ENCODE measurements at places on chromosomes 12 and 14.

- no peak for DNase-seq
Observed at GRCh38 chr14:50823051-50823761, 7.8 kb downstream of the NIN start.

GRCh38 chr14:105138021-105138541 is 30.5 kb downstream of the JAG2 start:
- no peak for DNase-seq

DNA sequence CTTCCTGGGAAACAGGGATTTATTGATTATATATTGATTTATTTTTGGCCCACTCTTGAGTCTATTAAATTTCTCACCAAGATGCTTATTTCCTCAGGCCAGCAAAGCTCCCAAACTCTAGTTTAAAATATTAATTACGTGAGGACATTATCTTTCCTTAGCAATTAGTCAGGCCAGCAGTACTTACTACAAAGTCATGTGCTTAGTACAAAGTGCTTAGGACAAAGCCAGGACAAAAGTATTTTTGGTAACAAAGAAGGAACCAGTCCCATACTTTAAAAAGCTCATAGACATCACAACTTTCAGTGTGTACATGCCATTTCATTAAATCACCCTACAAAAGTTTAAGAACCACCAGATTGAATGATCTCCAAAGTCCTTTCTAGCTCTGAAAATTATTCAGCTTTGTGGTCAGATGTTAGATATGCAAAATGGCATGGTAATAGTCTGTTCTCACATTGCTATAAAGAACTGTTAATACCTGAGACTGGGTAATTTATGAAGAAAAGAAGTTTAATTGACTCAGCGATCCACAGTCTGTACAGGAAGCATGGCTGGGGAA is 94.7 kb upstream of the PWP1 start:
- no peak for DNase-seq

GRCh38 chr12:76101739-76102385 is 17.4 kb upstream of the NAP1L1 start:
- DNase-seq = no peak

GRCh38 chr12:4486049-4486699 is 40.6 kb upstream of the FGF6 start:
- DNase-seq = no peak

- DNase-seq = no peak
Observed at GRCh38 chr14:94761348-94761996, 8.4 kb downstream of the GSC start.

- no peak for DNase-seq
Observed at GRCh38 chr12:27467641-27468040, 21.1 kb downstream of the SMCO2 start.

GRCh38 chr12:94670898-94671297 is 20.5 kb upstream of the TMCC3 start:
- DNase-seq = no peak

DNA sequence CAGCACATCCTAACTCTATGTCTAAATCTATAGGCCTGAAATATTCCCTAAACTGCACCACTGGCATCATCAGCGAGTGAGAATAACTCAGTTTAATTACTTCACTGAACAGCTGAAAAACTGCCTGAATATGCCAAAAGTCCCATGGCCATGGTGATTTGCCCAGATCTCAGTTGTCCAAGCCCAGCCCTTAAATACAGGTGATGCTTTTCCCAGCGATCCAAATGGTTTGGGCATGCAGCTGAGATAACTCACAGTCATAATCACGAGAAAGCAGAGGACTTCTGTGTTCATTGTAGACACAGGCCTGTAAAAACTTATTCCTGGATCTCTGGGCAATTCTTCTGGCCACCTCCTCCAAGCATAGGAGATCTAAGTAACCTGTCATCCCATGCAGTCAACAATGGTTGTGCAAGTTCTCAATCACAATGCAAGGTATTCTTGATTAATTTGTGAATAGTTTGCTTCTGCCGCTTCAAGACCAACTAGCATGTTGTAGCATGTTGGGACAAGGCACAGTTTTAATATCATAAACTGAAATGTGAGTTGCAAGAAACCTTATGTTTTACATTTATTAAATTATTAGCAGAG is 40.5 kb downstream of the DUSP6 start:
- no peak for DNase-seq

DNA sequence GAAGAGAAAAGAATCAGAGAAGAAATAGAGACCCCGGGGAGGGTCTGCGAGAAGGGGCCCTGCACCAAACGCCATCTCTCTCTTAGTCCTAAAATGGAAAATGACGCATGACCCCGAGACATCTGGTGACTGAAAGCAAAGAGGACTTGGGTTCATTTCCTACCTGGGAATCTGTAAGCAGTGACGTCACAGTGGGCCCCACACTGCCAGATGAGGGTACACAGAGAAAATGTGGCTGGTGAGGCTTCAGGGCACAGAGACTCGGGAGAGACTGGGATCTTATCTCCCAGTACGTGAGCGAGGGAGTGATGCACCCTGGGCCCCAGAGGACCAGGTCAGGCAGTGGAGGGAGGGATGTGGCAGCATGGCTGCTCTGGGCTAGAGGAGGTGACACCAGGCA is 288.1 kb upstream of the SFSWAP start:
- no peak for DNase-seq

GRCh38 chr12:49703647-49704137 is 3.5 kb downstream of the FMNL3 start:
- DNase-seq = no peak

DNA sequence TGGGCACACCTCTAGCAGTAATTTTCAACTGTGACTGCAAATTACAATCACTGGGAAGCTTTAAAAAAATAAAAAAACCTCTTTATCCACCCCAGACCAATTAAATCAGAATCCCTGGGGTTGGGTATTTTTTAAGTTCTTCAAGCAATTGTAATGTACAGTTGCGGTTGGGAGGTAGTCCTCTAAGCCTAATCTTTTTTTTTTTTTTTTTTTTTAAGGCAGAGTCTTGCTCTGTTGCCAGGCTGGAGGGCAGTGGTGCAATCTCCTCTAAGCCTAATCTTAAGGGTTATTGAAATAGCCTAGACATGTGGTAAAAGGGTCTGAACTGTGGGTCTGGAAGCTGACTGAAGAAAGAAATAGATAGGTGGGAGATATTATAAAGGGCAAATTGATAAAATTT is 230.5 kb downstream of the AKAP6 start:
- no peak for DNase-seq

DNA sequence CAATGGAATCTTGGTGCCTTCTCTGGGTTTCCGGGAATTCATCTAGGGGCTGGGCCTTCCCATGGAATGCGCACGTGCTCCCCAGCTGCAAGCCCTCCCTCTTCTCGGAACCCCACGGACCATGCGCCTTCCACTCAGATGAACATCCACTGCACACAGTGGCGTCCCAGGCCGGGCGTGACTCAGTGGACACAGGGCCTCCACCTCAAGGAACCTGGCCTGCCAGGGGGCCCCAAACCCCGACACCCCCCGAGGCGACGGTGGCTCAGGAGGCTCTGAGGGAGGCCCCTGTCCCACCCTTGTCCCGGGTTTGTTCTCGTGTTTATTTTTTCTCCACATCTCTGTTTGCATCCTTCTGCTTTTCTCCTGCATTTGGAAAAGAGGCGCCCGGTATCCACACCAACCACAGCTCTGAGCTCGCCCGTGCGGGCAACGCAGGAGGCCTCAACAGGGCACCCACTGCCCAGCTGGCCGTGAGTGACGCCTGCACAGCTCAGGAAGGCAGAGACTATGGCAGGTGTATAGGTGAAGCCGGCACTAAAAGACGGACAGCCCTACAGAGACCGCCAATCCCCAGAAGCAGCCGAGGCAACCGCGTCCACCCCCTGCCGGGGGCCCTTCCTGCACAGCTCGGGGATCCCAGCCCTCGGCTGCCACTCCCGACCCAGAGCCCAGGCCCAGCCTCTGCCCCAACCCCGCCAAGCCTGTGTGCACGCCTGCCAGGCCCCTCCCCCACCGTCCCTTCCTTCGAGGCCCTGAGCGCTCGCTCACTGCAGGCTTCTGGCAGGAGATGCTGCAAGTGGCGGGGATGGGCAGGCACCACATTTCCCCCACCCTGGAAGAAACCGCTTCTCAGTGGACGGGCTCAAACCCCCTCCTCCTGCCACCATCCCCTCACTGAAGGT is 23.8 kb upstream of the GALNT9 start:
- no peak for DNase-seq

DNA sequence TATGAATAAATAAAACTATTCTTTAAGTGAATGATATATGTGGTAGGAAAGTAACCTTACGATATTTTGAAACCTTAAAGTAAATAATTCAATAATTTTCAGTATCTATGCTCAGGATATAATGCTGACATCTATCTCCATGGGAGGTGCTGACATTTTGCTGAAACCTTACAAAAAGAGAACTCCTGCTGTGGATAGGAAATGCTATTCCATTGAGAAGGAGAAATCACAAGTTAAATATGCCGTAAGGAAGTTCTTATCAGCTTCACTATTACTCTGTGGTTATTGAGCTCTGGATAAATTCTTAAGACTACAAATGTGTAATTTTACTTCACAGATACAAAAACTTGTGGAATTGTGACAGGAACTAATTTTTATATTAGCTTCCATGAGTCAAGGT is 722.1 kb downstream of the TMTC2 start:
- DNase-seq = no peak

DNA sequence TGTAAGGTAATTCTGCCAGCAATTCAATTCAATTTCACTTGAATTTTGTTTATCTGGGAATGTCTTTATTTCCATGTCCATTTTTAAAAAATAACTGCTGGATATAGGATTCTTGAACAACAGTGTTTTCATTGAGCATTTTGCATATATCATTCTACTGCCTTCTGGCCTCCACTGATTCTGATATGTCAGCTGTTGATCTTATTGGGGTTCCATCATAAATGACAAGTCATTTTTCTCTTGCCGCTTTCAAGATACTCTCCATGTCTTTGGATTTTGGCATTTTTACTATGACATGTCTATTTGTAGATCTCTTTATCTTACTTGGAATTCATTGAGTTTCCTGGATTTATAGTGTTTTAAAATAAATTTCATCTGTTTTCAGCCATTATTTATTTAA is 180.5 kb upstream of the LMNTD1 start:
- DNase-seq = no peak

DNA sequence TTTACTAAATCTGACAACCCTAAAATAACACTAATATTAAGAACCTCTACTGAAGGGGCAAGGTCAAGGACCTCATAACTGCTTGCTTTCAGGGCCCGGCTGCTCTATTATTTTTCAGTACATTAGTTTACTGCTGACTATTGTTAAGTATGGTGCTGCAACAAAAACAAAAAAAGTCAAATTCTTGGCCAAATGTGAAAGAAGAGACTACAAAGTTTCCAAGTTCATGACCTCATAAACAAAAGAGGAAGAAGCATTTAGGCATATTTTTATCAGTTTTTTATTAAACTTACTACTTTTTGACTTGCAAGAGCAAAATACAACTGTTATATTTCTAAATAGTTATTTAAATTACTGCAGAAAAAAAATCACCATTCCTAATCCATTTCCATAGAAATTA is 109.8 kb upstream of the GPHB5 start:
- no peak for DNase-seq

DNA sequence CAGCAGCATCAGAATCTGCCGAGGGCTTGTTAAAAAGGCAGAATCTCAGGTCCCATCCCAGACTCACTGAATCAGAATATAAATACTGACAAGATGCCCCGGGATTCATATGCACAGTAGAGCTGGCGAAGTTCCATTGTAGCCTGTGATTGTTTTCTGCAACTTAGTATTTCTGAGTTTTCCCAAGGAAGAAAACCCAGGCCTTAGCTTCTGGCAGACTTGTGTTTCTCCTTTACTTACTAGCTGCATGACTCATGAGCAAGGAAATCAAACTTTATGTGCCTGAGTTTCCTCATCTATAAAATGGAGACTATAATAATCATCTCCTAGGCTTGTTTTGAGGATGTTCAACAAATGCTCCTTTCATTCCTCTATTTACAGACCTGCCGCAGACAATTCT is 278.5 kb upstream of the PLEKHG7 start:
- DNase-seq = no peak

- DNase-seq = no peak
Observed at GRCh38 chr14:62759796-62760195, 285.5 kb downstream of the KCNH5 start.

GRCh38 chr12:119649202-119649808 is 18.6 kb upstream of the PRKAB1 start:
- no peak for DNase-seq

DNA sequence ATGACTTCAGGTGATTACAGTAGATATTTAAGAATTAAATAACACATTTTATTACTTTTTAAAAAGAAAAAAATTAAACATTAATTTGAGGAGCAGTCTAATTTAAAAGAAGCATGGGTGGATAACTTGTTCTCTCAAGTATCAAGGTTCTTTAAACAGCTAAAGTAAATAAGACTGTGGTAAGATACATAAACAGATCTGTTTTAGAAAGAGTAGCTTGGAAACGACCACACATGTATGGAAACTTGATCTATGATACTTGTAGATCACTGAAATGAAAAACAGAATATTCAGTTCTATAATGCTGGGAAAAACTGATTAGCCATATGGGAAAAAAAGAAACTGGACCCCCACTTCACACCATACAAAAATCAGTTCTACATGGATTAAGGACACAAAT is 36.0 kb downstream of the TC2N start:
- DNase-seq = no peak

GRCh38 chr12:106051853-106052531 is 86.8 kb downstream of the NUAK1 start:
- DNase-seq = no peak

DNA sequence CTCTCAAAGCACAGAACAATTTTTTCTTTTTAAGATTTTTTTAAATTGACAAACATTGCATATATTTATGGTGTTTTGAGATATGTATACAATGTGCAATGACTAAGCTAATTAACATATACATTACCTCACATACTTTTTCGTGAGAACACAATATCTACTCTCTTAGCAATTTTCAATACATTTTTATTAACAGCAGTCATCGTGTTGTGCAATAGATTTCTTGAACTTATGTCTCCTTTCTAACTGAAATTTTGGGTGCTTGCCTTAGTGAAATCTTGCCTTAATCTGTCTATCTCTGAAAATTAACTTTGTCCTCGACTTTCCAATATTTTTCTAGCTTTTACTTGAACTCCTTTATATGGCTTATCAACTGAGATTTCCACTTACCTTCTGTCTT is 6.8 kb downstream of the OR10A7 start:
- DNase-seq = no peak

DNA sequence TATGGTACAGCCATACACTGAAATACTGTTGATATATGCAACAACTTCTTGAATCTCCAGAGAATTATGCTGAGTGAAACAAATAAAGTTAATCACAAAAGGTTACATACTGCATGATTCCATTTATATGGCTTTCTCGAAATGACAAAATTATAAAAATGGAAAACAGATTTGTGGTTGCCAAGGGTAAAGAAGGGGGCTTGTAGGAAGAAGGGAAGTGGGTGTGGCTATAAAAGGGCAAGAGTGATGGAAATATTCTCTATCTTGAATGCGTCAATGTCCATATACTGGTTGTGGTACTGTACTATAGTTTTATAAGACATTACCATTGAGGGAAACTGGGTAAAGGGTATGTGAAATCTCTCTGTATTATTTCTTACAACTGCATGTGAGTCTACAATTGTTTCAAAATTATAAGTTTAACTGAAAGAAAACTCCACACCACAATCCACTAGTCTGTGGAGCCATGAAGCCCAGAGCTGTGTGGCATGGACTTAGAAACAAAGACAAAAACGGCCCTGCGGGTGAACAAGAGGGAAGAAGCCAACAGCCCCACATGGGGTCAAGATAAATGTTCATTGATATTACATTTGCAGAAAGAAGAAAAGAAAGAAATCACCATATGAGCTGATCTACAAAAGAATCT is 18.3 kb upstream of the TSPAN11 start:
- DNase-seq = no peak

GRCh38 chr12:119627019-119627643 is 33.6 kb downstream of the TMEM233 start:
- DNase-seq = no peak

All from NCI-H1092 (cell line).